ENCODE measurements at places on chromosomes 7 and 10.

DNA sequence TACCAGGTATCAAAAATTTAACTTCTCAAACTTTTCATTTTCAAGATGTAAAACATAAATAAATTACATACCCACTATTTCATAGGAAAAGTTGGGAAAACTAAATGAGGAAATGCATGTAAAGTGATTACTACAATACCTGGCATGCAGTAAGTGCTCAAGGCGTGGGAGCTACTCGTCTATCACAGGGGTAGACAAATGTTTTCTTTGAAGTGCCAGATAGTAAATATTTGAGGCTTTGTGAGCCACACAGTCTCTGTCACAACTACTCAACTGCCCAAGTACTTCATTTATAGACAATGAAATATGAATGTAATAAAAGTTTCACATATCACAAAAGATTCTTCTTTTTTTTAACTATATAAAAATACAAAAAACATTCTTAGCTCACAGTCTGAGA, 96.4 kb upstream of the PCGF5 start:
- DNase-seq: no peak

GRCh38 chr7:134589491-134589941, 40.6 kb downstream of the AKR1B15 start:
- DNase-seq: no peak

GRCh38 chr7:106947244-106947728, 82.2 kb downstream of the PIK3CG start:
- DNase-seq: peak; percentile 23

GRCh38 chr7:108143658-108144420, 13.7 kb upstream of the LAMB4 start:
- no peak for DNase-seq

DNA sequence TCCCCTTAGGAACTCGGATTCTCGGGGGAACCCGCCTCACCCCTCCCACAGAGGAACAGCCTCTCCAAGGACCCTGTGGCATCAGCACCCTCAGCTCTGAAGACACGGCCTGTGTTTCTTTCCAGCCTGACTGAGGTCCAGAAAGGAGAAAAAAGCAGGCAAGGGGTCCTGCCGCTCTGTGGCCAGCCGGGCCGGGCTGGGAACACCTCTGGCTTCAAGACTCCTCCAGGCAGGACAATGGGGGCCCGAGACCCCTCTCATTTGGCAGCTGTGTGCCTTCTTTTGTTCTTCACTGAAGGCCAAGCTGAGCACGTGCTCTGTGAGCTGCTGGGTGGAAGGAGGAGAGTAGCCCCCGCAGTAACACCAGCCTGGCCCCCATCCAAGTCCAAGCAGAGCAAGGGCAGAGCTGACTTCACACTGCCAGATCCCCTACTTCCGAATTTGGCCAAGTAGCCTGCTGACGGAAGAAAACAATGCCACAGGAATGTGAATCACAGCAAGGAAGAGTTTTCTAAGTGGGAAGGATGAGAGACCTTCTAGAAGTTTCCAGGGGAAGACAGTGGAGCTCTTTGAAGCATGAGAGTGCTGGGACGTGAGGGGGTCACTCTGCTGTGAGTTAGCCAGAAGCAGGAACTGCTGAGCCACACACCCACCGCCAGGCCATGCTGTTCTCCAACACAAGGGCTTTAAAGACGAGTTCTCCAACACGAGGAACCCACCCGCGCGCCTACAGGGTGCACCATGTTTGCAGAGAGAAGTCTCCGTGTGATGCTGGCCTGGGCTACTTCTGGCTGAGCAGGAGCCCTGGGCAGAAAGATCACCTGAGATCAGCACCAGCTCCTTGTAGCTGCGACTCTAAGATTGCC, 3.1 kb downstream of the CNPY1 start:
- no peak for DNase-seq

DNA sequence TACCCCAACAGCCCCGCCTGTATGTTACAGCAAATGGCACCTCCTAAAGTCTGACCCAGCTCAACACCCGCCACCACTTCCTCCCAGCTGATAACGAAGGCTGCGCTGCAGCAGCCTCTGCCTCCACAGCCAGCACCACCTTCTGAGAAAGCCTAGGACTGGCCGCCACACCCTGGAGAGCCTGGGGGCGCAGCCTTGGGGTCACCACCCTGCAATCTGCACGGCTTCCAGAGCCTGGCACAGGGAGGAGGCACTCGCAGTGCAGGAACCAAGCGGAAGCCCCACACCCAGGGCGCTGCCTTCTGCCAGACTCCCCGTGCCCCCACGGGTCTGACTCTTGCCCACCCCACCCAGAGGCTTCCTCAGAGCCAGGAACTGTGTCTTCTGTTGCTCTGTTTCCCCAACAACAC, 112.5 kb downstream of the MAD1L1 start:
- no peak for DNase-seq

DNA sequence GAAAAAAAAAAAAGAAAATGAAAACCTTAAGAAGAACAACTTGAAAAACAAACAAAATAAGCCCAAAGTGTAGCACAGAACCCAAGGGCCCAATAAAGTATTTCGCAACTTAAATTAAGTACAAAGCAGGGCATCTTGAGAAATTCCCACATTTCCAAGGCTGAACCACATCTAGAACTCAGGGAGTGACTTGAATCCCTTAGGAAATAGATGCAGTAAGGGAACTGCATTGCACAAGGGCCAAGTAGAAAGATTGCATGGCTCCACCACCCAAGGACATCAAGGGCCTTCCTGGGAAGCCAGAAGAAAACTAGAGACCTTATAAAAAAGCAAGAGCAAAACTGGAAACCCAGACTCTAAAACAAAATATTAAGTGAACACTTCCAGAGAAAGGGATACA, 352.7 kb downstream of the CXCL12 start:
- no peak for DNase-seq

DNA sequence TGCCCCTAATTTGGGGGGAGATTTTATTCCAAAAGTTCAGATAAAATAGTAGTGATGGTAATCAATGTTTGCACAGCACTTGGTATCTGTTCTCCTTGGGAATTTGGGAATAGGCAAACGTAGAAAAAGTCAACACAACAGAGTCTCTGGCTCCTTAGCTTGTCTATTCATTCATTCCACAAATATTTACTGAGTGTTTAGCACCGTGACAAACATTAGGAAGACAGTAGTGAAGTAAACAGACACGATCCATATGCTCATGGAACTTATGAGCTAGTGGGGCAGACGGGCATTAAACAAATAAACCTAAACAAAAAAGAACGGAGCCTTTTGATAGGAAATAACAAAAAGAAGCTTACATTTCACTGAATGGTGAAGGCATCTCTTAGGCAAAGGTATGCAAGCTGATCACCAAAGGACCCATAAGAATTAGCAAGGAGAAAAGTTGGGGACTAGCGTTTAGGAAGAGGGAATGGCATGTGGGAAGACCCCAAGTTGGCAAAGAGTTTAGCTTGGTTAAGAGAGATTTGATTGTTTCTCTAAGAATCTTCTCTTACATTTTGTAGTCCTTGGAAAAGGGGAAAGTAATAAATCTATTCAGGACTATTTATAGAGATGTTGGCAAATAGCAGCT, 243.9 kb upstream of the NPY start:
- no peak for DNase-seq

- peak; percentile 47 for DNase-seq
These were observed 29.2 kb downstream of the TFAM start for GRCh38 chr10:58414270-58415041.

DNA sequence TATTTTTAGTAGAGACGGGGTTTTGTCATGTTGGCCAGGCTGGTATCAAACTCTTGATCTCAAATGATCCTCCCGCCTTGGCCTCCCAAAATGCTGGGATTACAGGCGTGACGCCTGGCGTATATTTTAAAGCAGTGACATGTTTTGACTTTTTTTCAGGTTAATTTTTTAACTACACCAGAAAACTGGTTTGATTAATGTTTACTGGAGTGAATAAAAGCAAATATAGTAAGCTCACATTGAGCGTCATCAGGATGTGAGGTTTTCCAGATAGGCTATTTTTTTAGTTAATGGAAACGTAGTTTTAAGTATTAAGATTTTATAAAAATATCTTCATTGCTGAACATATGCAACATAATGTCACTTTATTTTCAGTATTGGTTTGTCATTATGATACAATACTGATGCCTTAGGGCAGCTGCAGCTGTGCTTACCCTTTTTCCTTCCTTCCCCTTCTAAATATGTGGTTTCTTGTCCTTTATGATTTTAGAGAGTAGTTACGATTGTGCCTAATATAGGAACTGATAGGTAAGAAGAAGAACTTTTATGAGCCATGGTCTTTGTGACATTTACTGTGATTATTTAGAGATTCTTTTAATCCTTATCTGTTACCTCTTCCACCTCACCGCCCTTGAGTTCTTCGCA, 37.3 kb downstream of the TMEM60 start:
- DNase-seq: no peak

- DNase-seq: no peak
These were observed 35.2 kb downstream of the MCU start for GRCh38 chr10:72727130-72727529.

DNA sequence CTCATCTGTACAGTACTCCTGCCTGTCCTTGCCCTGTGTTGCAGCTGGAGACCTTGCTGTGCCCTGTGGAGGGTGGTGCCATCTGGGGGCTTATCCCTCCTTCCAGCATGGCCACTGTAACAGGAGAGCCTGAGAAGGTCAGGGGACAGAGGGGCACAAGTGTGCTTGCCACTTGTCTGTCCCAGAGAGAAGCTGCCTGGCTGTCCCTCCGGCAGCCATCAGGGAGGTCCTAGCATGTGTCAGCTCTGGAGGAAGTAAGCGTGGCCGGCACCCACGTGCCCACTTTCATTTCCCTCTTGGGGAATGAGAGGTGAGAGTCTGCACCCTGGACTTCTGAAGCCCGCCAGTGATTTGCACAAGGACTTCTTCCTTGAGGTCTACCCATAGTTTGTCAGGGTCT, 97.0 kb upstream of the PPIF start:
- DNase-seq: no peak

- DNase-seq: no peak
These were observed 217.9 kb downstream of the GLRX3 start for GRCh38 chr10:130353928-130354572.

DNA sequence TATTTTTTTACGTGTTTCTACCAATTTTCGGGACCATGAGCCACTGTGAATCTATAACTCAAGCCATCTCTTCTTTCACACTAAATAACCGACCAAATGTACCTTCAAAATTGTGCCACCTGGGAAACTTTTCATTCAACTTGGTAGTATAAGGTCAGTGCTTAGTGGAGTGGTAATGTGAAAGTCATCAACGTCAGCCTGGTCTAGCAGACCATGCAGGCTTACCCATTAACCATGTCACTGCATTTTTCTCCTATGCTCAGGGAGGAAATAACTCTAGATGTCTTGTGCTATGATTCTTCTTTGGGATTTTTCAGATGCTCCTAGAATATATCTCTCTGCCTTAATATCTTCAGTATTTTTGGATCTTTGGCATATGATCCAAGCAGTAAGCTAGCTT, 1075.4 kb upstream of the POT1 start:
- no peak for DNase-seq

GRCh38 chr10:27949528-27950241, 49.2 kb downstream of the ODAD2 start:
- DNase-seq: no peak

GRCh38 chr7:155071916-155072571, 1.9 kb downstream of the HTR5A start:
- no peak for DNase-seq
